Activated naive CD8-positive, alpha-beta T cell treated with anti-CD3 and anti-CD28 coated beads, Interleukin-2, amount 10 ng/mL, durations not matched to agents 7 days and 5 days (primary cell): ENCODE measurements at places on chromosomes 3 and 15. TPM values are rescaled to one million over a fixed set of nuclear protein-coding genes. Genes with fewer than 3 reads are reported as not detected.

DNA sequence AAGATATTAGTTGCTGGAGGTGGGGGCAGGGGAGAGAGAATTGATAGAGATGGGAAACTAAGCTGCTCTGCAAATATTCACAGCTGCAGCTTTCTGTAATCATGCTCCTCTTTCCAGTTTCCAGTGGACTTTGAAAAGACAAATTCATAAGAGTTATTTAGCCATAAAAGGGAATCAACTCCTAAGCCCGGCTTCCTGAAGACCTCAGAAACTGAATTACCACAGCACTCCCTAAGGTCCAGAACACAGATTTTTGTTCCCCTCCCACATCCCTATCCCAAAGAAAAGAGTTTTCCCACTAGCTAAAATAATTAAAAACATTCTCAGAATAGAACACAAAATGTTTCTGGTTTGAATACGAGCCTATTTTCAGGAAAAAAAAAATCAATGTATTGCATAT, 871.8 kb upstream of the NR2F2 start:
- no peak overlapping the region for H3K4me3 ChIP-seq
- H3K27ac ChIP-seq = no peak overlapping the region
- peaks cover 28% of the 10 kb centered on the region for H3K4me1 ChIP-seq
- no peak for DNase-seq

DNA sequence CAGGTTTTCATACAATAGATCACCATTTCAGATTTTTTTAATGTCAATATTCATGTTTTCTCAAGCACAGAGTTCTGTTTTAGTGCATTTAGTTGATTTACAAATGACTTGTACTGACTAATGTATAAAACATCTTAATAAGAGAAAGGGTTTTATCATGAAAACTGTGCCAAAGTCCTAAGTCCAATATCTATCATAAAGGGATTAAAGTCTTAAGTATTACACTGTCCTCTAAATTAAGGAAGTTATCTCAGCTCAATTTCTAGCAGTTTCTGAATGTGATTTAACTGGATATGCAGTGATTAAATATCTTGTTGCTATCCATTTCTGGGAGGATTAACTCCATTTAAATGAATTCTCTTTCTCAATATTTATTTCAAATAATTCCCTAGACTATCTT, 381.1 kb upstream of the CNTN4 start:
- DNase-seq = no peak
- no peak overlapping the region for H3K27ac ChIP-seq
- H3K36me3 ChIP-seq = no peaks in the 10 kb centered on the region
- no peaks in the 10 kb centered on the region for H3K27me3 ChIP-seq

GRCh38 chr3:83934192-83935021, 1024.4 kb upstream of the CADM2 start:
- H3K27ac ChIP-seq = no peak overlapping the region
- no peak for DNase-seq
- H3K27me3 ChIP-seq = no peaks in the 10 kb centered on the region
- no peak overlapping the region for H3K4me3 ChIP-seq
- no peaks in the 10 kb centered on the region for H3K4me1 ChIP-seq

- H3K27me3 ChIP-seq = no peaks in the 10 kb centered on the region
- peak overlapping the region; percentile 51 for H3K4me3 ChIP-seq
- H3K27ac ChIP-seq = peak overlapping the region; percentile 89
- peaks cover 37% of the 10 kb centered on the region for H3K4me1 ChIP-seq
- H3K36me3 ChIP-seq = peaks cover 5% of the 10 kb centered on the region
Observed at GRCh38 chr15:92848852-92849598, 51.1 kb upstream of the CHD2 start.

DNA sequence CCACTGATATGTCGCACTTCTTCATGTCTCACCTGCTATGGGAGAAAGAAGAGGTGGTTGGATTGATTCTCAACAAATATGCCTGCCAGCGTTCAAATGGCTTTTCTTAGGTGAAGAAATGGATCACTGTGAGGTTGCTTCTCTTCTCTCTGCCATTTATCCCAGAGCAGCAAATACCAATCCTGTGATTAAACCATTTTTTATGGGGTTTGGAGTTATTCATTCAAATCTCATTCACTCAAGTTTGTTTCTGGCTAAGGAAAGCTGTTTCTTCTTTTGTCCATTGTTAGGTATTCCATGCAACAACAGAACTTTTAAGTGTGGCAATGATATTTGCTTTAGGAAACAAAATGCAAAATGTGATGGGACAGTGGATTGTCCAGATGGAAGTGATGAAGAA, 12.2 kb upstream of the C3orf52 start:
- H3K27ac ChIP-seq = no peak overlapping the region
- DNase-seq = no peak
- H3K27me3 ChIP-seq = peaks cover 2% of the 10 kb centered on the region

- H3K27ac ChIP-seq = no peak overlapping the region
- no peaks in the 10 kb centered on the region for H3K36me3 ChIP-seq
- H3K27me3 ChIP-seq = peaks cover 18% of the 10 kb centered on the region
- H3K4me1 ChIP-seq = peaks cover 2% of the 10 kb centered on the region
Observed at GRCh38 chr15:77537006-77537405, 95.7 kb downstream of the LINGO1 start.

DNA sequence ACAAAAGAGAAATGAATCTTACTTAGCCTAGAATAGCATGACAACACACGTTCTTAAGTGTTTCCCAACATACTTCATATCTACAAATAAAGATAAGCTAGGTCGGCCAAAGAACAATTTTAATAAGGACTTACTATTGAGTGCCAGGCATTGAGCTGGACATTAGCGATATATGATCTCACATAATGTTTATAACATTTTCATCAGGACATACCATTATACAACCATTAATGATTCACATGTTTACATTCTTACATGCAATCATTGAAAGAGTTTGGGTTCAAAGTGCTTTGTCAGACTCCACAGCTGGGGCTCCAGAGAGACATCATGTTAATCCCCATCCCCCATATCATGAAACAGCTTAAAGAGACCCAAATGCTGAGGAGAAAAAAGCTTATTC, 189.0 kb downstream of the STT3B start:
- DNase-seq = no peak
- H3K4me3 ChIP-seq = no peak overlapping the region
- no peak overlapping the region for H3K27ac ChIP-seq
- peaks cover 10% of the 10 kb centered on the region for H3K27me3 ChIP-seq
- no peaks in the 10 kb centered on the region for H3K4me1 ChIP-seq

DNA sequence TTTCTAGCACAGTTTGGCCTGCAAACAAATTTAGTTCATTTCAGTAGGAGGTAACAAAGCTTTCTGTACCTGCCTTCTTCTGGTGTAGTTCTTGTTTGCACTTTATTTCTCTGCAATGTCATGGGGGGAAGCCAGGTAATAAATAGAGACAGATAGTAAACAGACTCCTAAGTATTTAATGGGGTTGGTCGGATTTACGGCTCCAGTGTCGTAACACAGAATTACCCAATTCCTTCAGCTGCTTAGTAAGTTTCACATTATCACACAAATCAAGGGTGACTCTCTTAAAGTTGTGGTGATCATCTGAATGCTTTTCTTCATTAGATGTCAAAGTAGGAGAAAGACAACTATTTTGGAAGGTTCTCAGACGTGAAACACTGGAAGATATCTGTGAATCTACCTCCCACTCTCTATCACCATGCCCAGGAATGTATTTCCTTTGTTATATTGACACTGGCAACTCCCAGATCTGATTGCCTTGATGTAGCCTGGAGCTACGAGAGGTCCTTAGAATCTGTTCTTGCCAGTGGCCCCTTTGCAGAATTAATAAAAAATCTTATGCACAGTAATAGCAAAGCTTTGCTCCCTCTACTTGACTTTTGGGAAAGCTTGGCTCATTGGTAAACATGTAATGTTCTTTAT, 25.0 kb upstream of the TMC3 start:
- no peak overlapping the region for H3K27ac ChIP-seq
- DNase-seq = no peak
- H3K4me3 ChIP-seq = no peak overlapping the region
- H3K36me3 ChIP-seq = no peaks in the 10 kb centered on the region

DNA sequence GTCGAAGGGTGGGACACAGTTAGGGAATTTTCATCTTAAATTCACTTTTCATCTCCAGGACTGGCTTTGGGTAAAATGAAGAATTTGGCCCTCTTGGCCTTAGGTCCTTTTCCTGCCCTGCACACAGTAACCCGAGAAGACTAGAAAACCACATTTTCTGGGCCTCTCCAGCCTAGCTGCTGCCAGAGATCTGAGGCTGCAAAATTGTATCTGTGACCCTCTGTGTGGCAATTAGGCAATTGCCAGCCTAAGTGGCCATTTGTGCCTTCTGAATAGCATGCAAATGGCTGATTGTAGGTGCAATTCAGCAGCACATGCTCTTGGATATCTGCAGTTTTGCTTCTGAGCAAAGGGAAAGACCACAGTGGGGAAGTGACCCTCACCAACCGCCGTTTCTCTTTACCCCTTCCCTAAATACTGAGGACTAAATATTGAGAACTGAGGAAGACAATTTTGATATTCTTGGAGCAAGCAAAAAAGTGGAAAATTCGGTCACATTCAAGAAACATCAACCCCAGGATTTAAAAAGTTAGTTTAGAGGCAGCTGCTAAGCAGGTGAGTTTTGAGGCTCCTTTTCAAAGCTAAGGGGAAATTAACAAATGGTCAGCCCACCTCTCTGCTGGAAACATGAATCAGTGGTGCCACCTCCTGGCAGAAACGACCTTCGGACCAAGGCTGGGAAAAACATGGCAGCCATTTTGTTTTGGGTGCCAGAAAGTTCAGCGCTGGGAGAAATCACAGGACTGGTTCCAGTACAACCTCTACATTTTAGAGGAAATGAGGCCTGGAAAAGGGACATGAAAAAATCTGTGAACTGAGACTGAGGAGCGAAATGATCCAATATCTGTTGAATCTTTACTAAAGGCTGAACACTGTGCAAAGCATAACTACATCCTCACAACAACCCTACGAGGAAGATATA, 56.6 kb upstream of the PRTG start:
- no peak for DNase-seq
- H3K36me3 ChIP-seq = no peaks in the 10 kb centered on the region
- no peaks in the 10 kb centered on the region for H3K4me1 ChIP-seq
- peaks cover 27% of the 10 kb centered on the region for H3K27me3 ChIP-seq

- no peak for DNase-seq
- H3K36me3 ChIP-seq = no peaks in the 10 kb centered on the region
- H3K4me3 ChIP-seq = no peak overlapping the region
- H3K27ac ChIP-seq = no peak overlapping the region
- peaks cover 50% of the 10 kb centered on the region for H3K27me3 ChIP-seq
Observed at GRCh38 chr3:58234516-58234931, 3.1 kb upstream of the ABHD6 start.

DNA sequence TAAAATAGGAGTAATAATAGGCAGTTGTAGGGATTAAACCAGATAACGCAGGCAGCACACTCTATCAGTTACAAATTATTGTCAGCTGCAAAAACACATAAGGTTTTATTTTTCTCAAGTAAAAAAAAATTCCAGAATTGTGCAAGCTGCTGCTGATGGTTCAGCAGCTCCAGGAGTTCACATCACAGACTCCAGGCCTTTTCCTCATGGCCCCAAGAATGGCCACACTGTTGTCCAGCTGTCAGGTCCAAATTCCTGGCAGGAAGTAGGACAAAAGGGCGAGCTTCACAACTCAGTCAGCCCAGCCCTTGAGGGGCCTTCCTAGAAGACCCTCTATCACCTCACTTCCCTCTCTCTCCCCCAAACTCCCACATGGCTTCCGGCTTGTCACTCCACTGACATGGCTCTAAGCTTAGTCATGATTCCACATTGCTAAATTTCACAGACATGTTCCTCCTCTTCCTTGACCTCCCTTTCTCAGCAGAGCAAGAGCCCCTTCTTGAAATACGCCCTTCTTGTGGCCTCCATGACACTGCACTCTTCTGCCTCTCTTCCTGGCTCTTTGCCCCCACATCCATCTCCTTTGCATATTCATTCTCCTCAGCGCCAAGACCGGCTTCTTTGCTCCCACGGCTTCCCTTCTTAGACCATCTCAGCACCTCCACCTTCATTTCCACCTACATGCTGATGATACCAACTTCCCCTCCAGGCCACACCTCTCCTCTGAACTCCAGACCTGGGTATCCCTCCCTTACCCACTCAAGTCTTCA, 27.4 kb upstream of the FAM174B start:
- no peaks in the 10 kb centered on the region for H3K27me3 ChIP-seq
- H3K27ac ChIP-seq = no peak overlapping the region
- H3K4me3 ChIP-seq = no peak overlapping the region
- no peak for DNase-seq
- no peaks in the 10 kb centered on the region for H3K4me1 ChIP-seq
- no peaks in the 10 kb centered on the region for H3K36me3 ChIP-seq

DNA sequence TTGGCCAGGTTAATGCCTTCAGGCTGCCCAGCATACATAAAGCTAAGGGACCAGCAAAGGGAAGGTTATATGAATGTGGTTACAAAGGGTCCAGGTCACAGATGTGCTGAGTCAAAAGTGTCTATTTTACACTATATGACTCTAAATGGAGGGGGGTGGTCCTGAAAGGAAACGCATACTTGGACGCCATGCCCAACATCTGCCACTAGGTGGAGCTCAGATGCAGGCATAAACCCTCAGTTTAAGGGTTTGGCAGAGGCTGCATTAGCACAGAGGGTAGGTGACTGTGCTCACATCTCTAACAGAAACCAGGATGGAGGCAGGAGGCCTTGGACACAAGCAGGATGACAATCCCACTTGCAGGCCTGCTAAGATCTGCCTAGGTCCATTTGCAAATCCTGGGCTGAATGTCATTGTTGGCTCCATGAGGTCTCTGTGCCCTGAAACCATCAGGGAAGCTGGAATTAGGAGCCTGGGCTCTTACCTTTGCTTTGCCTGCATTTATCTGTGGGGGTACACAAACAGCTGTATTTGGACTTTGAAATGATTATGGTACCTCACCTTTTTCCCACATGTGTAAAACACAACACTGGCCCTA, 55.8 kb downstream of the ZNF621 start:
- H3K4me1 ChIP-seq = no peaks in the 10 kb centered on the region
- peaks cover 2% of the 10 kb centered on the region for H3K27me3 ChIP-seq
- H3K27ac ChIP-seq = no peak overlapping the region
- peak; percentile 57 for DNase-seq

- H3K36me3 ChIP-seq = no peaks in the 10 kb centered on the region
- H3K4me3 ChIP-seq = no peak overlapping the region
- DNase-seq = no peak
- no peaks in the 10 kb centered on the region for H3K4me1 ChIP-seq
- peaks cover 8% of the 10 kb centered on the region for H3K27me3 ChIP-seq
Observed at GRCh38 chr3:135000465-135000864, 205.4 kb downstream of the EPHB1 start.

DNA sequence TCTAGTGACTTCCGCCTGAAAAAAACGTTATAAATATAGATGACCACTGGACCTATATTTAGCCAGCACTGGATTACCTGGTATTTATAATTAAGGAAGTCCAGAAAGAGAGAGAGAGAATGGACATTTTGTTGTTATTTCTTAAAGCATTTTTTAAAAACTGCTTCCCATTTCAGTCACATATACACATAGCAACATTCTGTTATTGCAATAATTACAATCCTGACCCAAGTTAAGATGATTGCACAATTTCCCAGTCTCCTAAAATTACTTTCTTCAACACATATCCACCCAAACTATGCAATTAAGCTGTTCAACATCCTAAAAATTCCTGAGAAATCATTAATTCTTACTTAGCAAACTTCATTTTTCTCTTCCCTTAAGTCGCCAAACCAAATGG, 37.7 kb downstream of the PCSK6 start:
- no peak for DNase-seq
- H3K4me3 ChIP-seq = no peak overlapping the region
- H3K36me3 ChIP-seq = no peaks in the 10 kb centered on the region
- peaks cover 7% of the 10 kb centered on the region for H3K27me3 ChIP-seq
- no peak overlapping the region for H3K27ac ChIP-seq
- peaks cover 5% of the 10 kb centered on the region for H3K4me1 ChIP-seq

XXYLT1 gene
- 6.8 TPM for total RNA-seq

UROC1 gene
- not detected for total RNA-seq

MYZAP gene
- total RNA-seq = not detected
